Substantia nigra (tissue), 51 donors: ENCODE measurements at places on chromosomes 2 and 18.

- DNase-seq, result no peak
Measured at GRCh38 chr18:80105369-80106167, 3.5 kb upstream of the ADNP2 start.

GRCh38 chr2:162267496-162267895 is 24.3 kb upstream of the FAP start:
- no peak for DNase-seq

DNA sequence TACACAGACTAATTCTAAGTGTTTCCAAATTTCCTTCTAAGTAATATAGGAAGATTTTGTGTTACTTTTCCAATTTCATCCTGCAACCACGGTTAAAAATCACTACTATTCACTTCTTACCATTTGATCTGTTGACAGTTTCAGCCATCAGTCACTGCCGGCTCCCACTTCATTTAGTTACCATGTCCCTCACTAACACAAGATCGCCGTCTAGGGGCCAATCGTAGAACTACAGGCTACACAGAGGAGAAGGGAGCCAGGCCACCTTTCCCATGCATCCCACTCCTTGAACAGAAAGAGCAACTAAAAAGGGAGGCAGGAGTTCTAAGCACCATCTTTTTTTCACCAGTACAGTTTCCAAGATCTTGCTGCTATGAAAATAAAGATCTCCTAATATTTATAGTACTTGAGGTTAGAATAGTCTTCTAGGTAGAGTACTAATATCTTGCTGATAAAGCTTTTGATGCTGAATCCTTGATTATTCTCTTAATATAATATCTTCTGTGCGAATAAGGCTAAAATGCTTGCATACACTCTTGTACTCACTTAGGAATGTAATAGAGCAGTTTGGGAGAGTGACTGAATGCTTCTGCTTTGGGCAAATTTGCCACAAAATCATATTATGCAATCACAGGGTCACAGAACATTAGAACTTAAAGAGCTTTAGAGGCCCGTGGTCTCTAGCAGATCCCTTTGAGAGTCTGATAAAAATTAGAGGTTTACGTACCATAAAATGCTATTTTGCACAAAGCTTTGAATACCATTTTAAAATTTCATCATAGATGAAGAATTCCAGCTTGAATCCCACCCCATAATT is 39.5 kb upstream of the CYP1B1 start:
- no peak for DNase-seq

GRCh38 chr2:19178175-19178574 is 180.2 kb downstream of the OSR1 start:
- DNase-seq, result no peak

DNA sequence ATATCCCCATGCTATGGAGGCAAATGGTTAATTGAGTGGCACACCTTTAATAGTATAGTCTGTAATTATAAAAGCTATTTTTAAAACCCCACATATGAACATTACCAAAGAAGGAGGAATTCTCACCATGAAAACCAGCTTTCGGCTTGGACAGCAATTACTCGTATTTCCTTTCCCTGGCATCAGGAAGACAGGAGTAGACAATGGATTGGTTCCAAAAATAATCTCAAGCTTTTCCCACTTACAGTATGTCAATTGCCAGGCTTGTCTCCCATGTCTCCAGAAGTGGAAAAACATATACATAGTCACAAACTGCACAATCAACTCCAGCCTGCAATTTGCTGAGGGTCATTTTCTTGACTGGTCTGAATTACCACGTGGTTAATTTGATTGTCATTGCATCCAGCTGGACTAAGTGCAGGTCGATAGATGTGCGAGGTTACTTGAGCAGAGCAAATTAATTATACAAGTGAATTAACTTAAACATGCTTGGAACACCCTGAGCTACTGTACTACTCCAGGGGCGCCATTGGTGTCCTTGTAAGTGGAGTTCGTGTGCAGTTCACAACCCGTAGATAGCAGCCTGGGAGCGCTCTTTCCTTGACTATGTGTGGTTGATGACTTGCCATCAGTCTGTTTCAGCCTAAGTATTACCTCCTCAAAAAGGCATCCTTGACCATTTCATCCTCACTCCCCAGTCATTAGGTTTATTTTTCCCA is 124.3 kb upstream of the PELI1 start:
- no peak for DNase-seq

- DNase-seq, result peak; percentile 13
Measured at GRCh38 chr2:165745916-165746315, 48.1 kb downstream of the GALNT3 start.

DNA sequence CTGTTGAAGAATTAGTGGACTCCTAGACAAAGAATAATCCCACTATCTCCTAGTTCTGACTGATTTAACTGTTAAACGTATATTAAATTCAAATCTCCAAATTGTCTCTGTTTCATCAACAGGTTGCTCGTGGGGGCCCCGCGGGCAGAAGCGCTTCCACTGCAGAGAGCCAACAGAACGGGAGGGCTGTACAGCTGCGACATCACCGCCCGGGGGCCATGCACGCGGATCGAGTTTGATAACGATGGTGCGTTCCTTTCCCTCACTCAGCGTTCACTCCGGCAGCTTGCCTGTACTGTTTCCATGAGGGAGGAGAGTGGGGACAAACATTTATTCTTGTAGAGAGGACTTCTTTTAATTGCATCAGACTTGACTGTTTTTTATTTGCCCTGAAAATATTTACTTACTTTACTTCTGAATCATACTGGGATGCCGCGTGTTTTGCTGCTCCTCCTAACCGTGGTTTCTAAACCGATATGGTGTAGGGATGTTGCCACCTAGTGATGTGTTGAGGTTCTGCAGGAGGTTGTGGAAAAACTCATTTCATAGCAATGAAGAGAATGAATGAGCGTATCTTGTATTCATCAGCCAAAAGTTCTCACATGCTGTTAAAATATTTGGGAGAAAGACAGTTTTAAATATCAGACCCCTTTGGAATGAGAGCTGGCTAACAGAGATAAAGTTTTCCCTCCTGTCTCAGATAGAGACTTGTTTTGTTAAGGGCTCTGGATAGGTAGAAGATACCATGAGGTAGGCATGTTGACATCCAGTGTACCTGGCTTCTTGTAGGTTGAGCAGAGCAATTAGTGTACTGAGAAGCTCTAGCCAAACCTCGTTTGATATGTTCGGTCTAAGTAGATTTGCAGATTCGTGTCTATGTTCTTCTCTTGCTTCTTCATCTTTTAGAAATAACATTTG is 38.3 kb downstream of the ITGA6 start:
- DNase-seq, result peak; percentile 57

GRCh38 chr18:43078478-43079092 is 36.9 kb downstream of the RIT2 start:
- no peak for DNase-seq

DNA sequence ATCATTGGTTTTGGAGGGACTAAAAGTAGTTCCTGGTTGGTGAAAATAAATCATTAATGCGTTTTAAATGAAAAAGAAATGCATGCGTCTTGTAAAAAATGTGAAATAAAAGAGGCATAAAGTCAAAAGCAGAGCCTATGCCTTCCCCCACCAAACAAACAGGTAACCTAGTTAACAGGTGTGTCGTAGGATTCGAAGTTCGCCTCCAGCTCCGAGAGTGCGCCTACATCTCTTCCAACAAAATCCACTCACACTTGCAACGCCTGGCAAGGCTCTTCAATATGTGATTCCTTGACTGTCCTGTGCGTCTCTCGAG is 677 bp upstream of the SMAD4 start:
- no peak for DNase-seq

- no peak for DNase-seq
Measured at GRCh38 chr18:7940971-7941370, 373.9 kb downstream of the PTPRM start.

GRCh38 chr2:69577467-69578197 is 65.9 kb downstream of the AAK1 start:
- no peak for DNase-seq

- DNase-seq, result no peak
Measured at GRCh38 chr2:12102679-12103078, 356.2 kb downstream of the LPIN1 start.

GRCh38 chr2:215437614-215438013 is 1.7 kb upstream of the FN1 start:
- DNase-seq, result no peak

GRCh38 chr2:234111523-234111922 is 61.0 kb downstream of the SPP2 start:
- DNase-seq, result no peak

GRCh38 chr18:32213693-32214092 is 23.9 kb downstream of the MEP1B start:
- no peak for DNase-seq

- no peak for DNase-seq
Measured at GRCh38 chr2:196131949-196132925, 39.1 kb downstream of the STK17B start.

- DNase-seq, result no peak
Measured at GRCh38 chr2:43047187-43047780, 179.1 kb downstream of the ZFP36L2 start.

DNA sequence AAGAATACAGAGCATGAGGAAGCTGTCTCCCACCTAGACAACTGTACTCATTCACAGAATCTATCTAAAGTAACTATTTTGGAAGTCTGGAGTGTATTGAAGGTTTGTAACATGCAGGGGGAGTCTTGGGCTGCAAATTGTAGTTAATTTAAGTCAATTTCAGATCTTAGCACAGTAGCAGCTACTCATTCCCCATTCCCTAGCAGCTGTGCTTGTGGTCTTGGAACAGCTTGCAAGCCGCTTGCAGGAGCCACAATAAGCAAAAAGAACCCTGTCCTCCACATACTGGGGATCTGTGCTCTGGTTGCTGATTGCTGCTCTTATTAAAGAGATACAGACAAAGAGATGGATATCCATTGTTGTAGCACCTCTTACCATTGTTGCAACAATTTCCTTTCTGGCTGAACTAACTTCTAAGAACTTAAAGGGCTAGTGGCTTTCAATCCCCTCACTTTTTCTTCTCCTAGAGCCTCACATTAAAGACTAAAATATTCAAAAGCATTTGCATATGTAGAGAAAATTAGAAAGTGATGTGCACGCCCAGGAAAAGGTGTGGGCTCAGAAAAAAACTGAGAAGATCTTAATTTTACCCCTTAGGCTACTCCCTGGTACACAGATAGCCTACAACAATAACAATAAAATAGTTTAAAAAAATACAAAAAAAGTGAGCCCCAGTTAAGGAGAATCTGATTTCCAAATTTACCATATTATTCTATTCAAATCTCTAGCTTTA is 1775.1 kb upstream of the PIK3C3 start:
- DNase-seq, result no peak

DNA sequence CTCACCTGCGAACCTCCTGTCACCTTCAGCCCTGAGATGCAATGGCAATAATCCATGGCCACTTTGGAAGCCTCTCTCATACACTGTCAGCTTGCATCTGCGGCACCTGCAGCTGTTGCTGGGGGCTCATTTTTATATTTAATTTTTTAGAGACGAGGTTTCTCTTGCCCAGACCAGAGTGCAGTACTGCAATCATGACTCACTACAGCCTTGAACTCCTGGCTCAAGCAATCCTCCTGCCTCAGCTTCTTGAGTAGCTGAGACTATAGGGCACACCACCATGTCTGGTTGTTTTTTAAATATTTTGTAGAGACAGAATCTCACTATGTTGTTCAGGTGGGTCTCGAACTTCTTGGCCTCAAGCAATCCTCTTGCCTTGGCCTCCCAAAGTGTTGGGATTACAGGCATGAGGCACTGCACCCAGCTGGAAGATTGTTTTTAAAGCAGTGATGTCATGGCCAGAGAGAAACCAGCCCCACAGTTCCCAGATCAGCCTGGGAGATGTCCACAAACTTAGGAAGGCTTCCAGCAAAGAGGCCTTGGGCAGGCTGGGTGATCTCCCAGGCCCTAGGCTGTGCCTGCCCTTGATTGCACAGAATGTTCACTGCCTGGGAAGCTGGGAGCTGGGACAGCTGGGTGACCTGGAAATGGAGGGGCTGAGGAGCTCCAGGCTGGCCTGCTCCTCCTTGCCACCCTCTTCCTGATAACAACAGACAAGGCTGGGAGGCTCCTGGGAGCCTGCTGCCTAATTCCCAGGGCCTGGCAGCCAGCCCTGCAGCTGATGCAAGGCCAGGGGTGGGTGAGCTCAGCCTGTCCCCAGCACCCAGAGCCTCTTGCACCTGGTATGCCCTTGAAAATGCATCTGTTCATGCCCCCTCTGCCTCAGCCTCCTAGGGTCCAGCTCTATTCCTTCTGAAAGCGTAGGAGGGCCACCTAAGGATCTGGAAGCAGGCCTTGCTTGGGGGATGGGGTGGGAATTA is 27.1 kb downstream of the SH2D6 start:
- DNase-seq, result no peak

DNA sequence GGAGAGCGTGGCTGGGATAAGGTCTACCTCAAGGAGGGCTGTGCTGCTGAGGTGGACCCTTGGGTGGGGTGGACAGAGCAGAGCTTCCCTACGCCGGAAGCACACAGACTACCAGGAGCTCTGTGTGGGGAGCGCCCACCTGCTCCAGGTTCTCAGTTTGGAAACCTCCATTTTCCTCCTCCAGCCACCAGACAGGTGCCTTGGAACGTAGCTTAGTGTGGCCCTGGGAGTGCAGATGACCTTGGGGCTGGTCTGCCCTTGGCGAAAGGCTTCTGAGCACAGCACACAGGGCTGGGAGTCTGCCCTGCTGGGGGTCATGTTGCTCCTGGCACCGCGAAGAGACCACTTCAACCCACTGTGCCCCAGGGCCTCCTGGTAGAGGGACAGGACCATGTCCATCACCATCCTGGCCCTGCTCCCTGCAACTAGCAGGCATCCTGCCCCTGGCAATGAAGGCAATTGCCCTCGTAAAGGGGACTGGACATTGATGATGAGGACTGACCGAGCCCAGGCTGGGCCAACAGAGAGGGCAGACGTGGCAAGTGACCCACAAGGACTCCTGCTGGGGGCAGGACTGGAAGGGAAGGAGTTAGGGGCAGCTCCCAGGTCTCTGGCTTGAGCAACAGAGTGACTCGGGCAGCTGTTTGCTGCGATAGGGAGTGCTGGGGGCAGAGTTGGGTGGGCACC is 214.7 kb downstream of the CYP26B1 start:
- no peak for DNase-seq

GRCh38 chr18:77081390-77081778 is 51.2 kb downstream of the MBP start:
- no peak for DNase-seq

GRCh38 chr18:26287644-26288043 is 61.4 kb downstream of the TAF4B start:
- DNase-seq, result no peak

DNA sequence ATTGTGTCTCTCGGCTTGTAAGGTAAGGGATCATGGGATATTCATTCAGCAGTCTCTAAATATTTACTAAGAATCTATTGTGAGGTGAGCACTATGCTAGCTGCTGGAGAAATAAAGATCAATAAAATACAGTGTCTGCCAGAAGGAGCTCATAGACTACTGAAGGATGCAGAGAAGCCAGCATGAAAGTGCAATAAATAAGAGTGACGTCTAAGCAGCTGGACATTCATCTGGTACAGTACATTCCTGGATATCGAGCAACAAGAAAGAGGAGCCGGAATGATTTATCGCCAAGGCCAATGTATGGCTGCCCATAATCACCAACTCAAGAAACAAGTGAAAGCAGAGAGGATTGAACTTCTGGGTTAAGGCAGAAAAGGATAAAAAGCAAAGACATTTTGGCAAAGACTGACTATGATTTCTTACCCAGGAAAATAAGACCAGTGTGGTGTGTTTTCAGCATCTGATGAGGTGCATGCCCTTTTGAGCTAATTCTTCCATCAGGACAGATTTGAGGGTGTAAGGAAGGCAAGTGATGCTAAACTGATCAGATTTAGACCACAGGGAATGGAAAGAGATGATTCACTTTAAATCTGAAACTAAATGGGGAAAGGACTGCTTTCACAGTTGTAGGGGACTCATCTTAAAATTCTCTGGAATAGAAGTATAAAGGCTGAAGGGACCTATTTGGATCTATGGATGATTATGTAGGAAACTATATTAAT is 18.7 kb upstream of the LMAN1 start:
- DNase-seq, result no peak
